ENCODE measurements at places on chromosomes 1 and 21.
A peak's percentile ranks its signal among the peaks of the same experiment; 100 is the strongest.

GRCh38 chr1:207221934-207222351 is 99.5 kb upstream of the CD55 start:
- DNase-seq = no peak

DNA sequence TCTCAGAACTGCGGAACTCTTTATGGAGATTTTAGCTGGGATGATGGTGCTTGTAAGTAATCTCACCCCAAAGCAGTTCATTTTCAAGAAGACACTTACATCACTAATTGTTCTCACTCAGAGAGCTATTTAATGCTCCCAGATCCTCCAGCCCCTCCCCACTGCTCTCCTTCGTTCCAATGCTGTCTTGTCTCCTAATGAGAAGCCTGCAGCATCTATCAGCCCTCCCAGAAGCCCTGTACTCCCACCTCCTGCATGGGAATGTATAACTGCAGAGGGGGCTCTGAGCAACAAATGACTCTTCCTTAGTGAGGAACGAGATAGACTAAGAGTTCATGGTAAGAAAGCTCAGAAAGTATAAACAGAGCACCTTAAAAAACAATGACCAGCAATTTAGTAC is 377.4 kb upstream of the RUNX1 start:
- no peak for DNase-seq

- DNase-seq = no peak
These were observed 8.8 kb downstream of the MYCL start for GRCh38 chr1:39892601-39893595.

GRCh38 chr1:197439708-197440280 is 171.7 kb downstream of the CRB1 start:
- DNase-seq = no peak

- no peak for DNase-seq
These were observed 22.6 kb upstream of the PRELP start for GRCh38 chr1:203453016-203453415.

DNA sequence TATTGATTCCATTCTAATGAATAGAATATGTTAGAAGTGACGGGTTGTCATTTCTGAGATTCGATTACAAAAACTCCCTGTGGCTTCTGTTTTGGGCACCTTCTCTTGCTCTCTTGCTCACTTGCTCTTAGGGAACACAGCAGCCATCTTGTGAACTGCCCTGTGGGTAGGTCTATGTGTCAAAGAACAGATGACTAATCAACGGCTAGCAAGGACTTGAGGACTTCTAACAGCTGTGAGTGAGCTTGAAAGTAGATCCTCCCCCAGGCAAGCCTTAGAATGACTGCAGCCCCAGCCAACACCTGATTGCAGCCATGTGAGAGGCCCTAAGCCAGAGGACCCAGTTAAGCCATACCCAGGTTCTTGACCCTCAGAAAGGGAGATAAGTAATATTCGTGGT is 49.3 kb downstream of the AZIN2 start:
- peak; percentile 27 for DNase-seq

DNA sequence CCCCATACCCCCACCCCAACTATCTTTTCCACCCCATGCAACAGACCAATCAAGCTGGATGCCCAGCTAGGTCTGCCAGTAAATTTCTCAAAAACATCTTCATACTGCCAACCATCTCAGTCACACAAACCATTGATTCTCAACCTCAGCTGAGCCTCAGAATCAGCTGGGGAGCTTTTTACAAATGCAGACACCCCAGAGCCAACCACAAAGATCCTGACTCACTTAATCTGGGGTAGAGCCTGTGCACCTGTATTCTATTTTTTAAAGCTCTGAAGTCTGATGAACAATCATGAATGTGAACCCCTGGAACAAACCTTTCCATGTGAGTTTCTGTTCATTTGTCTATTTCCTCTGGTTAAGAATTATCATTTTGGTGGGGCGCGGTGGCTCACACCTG is 66.0 kb downstream of the ZNF281 start:
- no peak for DNase-seq

GRCh38 chr1:153245466-153245865 is 14.0 kb upstream of the LORICRIN start:
- no peak for DNase-seq

DNA sequence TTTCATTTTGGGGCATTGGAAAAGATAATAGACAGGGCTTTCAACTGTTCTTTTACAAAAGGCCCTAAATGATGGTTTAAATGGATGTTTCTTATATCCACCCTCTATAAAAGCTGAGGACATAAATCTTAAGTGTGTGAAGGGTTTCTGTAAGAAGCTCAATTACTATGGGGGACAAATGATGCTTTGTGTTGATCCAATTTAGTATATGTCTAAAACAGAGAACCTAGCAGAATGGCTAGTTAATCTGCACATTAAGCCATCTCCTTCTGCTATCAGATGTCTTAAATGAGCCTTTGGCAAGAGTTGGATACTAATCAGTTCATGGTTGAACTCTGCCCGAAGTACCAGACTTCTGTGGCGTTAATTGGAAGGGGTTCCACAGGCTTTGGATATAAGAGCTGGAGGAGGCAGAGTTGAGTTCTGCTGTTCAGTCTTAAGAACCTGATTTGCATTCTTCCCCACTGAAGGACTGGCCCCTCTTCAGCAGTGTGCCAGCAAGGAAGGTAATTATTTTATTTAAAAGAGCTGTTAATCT is 43.1 kb downstream of the PTGFRN start:
- DNase-seq = no peak

DNA sequence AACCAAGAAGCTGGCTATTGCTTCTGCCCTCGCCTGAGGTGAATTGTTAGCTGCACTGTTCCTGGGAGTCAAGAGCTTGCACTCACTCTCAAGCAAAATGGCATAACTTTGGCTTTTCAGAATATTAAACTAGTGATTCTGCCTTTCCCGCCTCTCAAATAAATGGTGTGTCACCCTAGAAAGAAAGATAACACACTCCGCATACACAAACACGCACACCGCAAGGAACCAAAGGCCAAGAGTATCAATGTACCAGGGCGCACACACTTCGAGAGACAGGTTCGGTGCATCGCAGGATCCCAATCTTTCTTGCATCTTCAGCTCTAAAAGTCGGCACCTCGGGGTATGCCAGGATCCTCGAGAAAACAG is 470 bp upstream of the RTCA start:
- no peak for DNase-seq

- no peak for DNase-seq
These were observed 65.9 kb upstream of the CCDC190 start for GRCh38 chr1:162926906-162927305.

- peak; percentile 53 for DNase-seq
These were observed 28.1 kb upstream of the RNF19B start for GRCh38 chr1:32992489-32993323.

DNA sequence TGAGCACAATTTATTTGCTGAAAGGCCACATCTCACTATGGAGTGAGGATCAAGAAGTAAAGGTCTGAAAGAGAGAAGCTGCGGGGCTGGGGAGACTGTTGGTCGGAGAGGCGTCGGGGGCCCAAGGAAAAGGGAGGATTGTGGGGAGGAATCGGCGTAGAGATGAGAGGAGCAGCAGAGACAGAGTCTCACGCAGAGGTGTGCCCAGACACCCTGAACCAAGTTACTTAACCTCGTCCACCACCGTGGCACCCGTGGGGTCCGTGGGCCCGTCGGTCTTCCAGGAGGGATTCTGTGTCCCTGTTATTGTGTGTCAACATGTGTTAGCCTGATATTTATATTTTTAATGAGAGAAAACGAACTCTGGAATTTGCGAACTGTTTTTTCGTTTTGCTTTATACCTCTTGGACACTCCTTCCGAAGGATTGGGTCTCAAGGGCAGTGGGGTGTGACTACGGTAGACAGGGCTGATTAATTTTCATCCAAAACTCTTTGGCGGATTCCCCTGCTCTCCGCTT is 3.8 kb upstream of the NBPF1 start:
- no peak for DNase-seq

Measured in stimulated activated CD4-positive, alpha-beta T cell treated with anti-CD3 and anti-CD28 coated beads, Interleukin-4, amount 100 ng/mL, for 48 hours (primary cell).